Astrocyte of the spinal cord (primary cell): ENCODE measurements at places on chromosomes 3 and 15.

DNA sequence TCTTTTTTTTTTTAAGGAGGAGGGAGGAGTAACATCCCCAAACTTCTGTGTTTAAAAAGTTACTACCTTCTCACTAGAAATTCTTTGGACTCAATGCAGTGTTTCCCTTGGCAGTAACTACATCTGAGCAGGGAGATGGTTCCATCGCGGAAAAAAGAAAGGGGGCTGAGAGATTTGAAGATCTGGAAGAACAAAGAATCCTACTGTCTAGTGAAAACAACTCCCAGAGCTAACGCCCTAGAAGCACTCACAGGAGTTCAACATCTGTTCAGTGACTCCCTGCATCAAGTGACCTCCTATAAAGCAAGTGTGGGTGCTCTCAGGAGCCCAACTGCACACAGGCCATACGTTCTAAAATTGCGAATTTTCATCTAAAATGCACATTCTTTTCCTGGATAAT is 66.8 kb upstream of the PXYLP1 start:
- no peak for DNase-seq

DNA sequence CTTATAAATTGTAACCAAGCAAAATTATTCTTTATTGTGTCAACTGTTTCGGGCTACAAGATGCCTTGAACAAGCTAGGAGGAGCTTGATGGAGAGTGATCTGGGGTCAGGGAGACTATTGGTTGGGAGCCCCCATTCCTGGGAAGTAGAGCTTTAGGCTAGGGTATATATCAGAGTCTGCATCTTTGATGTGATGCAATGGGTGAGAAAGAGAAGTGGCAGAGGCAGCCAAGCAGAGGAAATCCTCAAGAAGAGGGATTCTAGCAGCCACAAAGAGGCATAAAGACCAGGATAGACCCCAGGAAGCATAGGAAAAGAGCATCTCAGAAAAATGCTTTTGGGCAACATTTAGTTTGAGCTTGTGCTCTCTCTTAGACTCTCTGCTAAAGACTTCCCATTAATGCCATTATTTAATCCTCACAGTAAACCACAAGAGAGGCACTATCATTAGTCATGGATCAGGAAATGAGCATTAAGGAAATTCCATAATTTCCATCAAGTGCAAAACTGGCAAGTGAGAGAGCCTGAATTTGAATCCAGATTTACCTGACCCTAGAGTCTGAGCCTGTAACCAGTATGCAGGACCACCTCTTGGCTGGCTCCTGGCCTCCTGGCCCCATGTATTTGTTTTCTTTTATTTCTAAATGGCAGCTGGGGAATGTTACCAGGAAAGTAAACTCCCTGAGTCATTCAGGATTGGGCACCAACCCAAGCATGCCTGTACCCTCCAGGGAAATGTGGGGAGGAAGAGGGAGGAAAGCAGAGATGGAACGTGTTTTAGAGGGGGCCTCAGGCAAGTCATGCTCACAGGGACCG is 118.7 kb downstream of the RPL22L1 start:
- DNase-seq: peak; percentile 90

- DNase-seq: no peak
Measured at GRCh38 chr15:43207024-43207423, 13.8 kb downstream of the EPB42 start.

DNA sequence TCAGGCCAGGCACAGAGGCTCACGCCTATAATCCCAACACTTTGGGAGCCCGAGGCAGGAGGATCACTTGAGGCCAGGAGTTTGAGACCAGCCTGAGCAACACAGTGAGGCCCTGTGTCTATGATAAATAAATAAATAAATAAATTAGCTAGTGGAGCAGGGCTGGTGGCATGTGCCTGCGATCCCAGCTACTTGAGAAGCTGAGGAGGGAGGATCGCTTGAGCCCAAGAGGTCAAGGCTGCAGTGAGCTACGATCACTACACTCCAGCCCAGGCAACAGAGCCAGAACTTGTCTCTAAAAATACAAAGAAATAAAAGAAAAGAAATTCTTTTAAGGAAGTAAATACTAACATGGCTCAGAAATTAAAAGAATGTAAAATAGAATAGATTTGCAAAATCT is 91.8 kb downstream of the LIPC start:
- no peak for DNase-seq

GRCh38 chr3:55531321-55531720 is 44.2 kb upstream of the WNT5A start:
- no peak for DNase-seq

GRCh38 chr3:50170689-50171088 is 15.6 kb downstream of the SEMA3F start:
- DNase-seq: peak; percentile 77

DNA sequence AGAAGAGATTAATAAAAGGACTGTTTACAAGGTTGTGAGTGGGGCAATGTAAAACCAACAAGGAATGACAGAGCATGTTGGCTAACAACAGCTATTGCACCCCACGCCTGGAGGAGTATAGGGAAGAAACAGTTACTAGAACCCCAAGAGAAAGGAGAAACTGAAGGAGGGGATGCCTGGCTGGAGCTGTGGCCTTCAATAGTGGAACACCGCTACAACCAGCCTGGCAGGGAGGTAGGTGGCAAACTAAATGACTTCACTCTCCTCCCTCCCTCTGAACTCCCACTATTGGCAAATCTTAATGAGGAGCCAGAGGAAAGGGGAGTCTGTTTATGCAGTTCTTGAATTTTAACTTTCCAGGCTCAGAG is 7.2 kb upstream of the CD47 start:
- DNase-seq: no peak

DNA sequence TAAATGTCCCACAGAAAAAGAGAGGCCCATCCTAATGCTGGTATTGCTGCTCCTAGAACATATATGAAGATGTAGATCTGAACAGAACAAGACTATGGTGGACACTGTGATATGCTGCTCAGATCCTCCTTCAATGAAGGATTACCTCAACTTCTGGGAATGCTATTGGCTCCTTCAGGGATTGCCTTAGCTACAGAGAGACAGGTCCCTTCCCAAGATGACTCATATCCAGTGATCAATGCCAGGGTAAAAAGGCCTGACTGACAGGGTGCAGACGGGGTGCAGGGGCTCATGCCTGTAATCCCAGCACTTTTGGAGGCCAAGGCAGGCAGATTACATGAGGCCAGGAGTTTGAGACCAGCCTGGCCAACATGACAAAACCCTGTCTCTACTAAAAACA is 20.5 kb upstream of the STAG1 start:
- DNase-seq: no peak

GRCh38 chr3:52678265-52679198 is 7.2 kb downstream of the PBRM1 start:
- DNase-seq: no peak
